Stimulated activated CD4-positive, alpha-beta T cell treated with anti-CD3 and anti-CD28 coated beads, TNF-alpha, amount 100 ng/mL, for 1 hour (primary cell): ENCODE measurements at places on chromosomes 1 and 21.

GRCh38 chr1:48026701-48027532 lies 29.7 kb upstream of the TRABD2B start:
- no peak for DNase-seq

DNA sequence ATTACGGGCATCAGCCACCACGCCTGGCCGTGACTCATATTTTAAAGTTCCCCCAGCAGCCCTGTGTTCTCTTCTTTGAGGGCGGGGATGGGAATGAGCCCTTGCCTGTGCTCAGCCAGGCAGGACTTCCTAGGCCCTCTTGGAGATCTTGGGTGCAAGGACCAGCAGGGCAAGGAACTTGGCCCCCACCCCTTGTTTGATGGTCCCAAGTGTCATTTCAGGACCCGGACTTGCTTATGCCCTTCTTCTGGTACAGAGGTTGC lies 9.3 kb downstream of the RASSF5 start:
- DNase-seq, result no peak

DNA sequence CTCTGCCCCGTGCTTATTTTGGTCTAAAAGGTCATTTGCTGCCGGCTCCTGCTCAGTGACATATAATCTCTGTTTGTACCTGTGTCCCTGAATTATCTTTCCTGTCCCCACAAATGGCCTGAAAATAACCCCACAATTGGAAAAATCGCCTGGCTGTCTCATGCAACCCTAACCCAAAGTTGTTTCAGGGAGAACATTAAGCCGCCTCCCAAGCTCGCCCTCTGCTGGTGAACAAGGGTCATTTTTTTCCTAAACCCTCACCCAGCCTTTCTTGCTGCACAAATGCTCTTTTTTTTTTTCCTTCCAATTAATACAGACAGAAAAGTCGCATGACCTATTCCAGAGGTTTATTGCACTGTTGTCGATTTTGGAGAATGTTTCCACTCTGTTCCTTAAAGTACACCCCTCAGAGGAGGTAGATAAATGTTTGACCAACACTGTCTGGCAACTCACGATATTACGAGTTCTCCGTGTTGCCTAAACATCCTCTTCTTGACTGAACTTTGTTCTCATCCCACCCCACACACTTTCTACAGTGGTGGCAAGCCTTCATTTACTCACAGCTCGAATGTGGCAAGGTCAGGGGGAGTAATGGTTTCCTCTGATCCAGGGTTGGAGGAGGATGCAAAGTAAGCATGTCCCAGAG lies 148.7 kb downstream of the ZZZ3 start:
- DNase-seq, result peak; percentile 30

DNA sequence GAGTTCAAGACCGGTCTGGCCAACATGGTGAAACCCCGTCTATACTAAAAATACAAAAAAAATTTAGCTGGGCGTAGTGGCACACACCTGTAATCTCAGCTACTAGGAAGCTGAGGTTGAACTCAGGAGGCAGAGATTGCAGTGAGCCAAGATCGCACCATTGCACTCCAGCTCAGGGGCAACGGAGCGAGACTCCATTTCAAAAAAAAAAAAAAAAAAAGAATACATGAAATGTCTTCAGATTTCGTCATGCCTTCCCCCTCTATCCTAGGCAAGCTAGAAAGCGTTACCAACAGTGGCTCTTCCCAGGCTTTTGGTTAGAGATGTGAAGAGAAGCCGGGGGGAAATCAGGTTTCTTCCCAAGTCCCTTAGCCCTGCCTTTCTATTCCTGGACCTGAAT lies 3.6 kb downstream of the TFF1 start:
- no peak for DNase-seq

GRCh38 chr1:36339615-36340014 lies 16.2 kb upstream of the EVA1B start:
- DNase-seq, result no peak

- DNase-seq, result no peak
Observed at GRCh38 chr1:154419620-154420571, 14.8 kb downstream of the IL6R start.

GRCh38 chr1:119595606-119596005 lies 52.5 kb downstream of the ZNF697 start:
- DNase-seq, result no peak

DNA sequence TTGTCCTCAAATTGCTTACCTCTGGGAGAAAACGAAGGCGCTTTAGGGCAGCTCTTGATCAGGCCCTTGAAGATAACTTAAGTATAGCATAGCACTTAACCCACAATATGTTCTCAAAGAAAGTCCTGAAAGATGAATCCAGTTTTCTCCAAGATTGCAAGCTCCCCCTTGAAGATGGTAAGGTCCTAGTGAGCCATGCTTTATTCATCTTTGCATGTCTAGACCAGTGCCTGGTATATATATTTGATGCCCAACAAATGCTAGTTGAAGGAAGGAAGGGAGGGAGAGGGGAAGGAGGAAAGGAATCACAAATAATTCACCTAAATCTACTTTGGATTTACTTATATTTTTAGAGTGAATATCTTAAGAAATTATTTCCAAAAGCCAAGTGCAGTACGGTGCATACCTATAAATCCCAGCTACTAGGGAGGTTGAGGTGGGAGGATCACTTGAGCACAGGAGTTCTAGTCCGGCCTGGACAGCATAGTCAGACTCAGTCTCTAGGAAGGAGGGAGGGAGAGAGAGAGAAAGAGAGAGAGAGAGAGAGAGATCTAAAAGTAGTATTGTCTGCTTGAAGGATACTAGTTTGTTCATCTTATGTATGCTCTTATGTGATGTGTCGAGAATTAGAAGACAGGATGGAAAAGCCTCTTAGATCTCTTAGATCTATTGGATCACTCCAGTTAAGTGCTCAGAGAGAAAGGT lies 25.0 kb downstream of the PBX1 start:
- no peak for DNase-seq

DNA sequence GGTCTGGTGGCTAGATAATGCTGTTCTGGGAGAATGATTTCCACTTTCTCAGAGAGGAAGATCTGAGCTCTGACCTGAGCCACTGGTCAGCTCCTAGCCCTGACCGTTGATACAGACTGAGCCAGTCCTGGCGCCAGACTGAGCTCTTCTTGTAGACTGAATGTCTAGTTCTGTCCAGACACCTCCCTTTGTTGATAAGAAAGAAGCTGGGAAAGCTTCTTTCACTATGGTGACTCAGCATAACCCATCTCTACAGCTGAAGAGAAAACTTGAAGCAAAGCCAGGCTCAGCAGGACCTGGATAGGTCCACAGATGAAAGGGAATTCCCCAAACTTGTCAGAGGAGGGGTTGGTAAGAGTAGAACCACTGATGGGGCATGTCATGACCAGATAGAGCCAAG lies 9.9 kb upstream of the TRABD2B start:
- DNase-seq, result no peak

DNA sequence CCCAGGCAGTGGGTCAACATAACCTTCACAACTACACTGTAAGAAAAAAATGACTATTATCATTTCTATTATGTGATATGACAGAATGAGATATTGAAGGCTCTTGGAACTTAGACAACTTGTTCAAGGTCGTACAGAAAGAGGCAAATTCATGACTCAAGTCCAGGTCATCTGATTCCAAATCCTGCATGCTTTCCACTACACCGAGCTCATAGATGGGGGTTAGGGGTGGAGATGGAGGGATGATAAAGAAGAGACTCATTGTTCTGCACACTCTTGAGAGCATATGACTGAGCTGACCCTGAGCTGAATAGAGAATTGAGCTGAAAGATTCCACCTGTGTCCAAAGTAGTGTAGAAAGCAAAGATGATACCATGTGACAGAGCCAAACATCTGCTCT lies 2.8 kb downstream of the FCRL6 start:
- DNase-seq, result no peak

GRCh38 chr1:153984123-153984894 lies 1.8 kb downstream of the RAB13 start:
- DNase-seq, result no peak

DNA sequence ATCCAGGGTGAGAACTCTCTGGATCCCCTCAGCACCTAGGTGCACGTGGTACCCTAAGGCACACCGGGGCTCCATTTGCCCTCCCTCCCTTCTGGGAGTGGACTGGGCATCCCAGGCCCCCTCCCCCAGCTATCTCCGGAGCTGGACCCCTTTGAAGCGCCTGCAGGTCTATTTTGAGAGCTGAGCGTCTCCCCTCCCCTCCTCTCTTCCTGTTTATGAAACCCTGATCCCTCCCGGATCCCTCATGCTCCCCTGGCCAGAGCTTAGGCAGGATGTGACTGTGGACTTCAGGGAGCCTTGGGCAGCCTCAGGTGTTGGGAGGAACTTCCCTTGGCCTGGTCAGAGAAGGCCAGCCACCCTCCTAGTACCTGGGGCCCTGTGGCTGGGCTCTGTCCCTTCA lies 10.2 kb downstream of the RPS6KA1 start:
- DNase-seq, result no peak

GRCh38 chr1:6953907-6954364 lies 168.7 kb downstream of the CAMTA1 start:
- DNase-seq, result no peak

GRCh38 chr1:181504399-181504842 lies 21.1 kb downstream of the CACNA1E start:
- DNase-seq, result no peak

GRCh38 chr1:2415801-2416208 lies 3.4 kb upstream of the PEX10 start:
- no peak for DNase-seq

DNA sequence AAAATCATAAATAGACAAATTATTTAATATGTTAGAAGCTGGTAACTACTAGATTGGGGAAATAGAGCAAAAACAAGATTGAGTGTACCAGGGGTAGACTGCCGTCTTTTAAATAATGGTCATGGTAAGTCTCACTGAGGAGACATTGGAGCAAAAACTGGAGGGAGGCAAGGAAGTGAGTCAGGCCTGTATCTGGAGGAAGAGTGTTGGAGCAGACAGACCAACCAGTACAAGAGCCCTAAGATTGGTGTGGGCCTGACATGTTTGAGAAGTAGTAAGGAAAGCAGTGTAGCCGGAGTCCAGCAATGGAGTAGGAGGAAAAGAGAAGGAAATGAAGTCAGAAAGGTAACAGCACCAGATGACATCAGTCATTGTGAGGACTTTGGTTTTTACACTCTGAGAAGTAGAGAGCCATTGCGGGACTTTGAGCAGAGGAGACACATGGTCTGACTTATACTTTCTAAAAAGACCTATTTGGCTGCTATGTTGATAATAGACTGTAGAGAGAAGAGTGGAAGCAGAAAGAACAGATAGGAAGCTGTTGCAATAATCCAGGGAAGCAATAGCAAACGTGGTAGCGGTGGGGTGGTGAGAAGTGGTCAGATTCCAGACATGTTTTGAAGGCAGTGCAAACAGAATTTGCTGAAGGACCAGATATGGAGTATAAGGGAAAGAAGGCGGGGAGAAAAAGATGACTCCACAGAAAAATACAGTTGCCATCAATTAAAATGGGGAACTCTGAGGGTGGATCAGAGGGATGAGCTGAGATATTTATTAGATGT lies 44.7 kb upstream of the GJA5 start:
- no peak for DNase-seq

GRCh38 chr21:39094847-39095579 lies 88.2 kb downstream of the PSMG1 start:
- DNase-seq, result no peak

DNA sequence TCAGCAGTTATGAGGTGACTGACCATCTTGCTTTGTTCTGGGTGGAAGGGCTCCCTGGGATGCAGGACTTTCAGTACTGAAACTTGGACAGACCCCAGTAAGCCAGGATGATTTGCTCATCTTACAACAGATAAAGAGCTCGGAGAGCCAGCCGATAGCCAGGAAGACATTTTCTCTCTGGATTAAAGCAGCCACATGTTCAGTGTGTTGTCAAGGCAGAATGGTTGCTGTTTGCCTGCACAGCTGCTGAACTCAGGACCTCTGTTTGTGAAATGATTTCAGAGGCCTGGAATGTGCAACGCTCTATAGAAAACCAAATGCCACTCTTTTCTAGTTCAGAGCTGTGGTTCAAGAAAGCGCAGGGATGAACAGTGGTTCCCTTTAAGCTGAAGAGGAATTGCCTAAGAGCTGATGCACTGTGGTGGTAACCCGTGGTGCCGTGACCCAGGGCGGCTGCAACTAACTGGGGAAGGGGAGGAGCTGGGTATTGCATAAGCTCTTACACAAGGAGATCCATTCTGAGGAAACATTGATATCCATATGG lies 40.7 kb downstream of the CASQ2 start:
- DNase-seq, result no peak

GRCh38 chr1:7893529-7894180 lies 40.8 kb upstream of the UTS2 start:
- DNase-seq, result no peak
